ENCODE measurements at places on chromosomes 3 and 15.

GRCh38 chr15:88834211-88834812, 31.1 kb downstream of the ACAN start:
- no peak for DNase-seq

- no peak for DNase-seq
Observed at GRCh38 chr3:55827786-55828185, 340.7 kb upstream of the WNT5A start.

DNA sequence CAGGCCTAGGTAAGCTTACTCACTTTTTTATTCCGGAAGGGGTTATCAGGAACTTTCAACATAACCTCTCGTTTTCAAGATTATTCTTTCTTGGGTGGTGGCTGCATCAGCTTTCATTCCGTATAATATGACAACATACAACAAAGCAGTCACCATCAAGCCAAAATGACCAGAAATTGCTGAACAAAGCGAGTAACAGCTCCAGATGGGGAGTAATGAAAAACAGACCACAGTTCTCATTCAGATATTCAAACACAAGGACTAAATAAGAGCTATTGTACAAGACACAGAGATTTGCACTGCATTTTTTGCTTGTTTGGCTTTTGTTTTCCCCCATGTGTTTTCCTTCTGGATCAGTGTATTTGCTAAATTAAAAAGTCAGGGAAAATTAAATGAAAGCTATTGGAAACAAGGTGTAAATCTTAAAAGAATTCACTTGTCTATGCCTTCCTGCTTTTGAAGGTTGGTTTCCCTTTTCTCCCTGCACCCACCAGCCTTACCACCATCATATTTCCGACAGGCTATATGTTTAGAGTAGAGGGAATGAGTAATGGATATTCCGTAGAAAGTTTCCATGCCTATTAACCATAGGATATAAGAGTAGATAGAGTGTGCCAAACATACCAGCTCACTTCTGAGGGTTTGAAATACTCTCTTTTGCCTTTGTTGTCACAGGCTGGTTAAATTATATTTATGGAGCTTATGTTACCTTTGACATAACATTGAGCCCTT, 213.6 kb downstream of the RBMS3 start:
- no peak for DNase-seq

GRCh38 chr3:128009952-128010846, 42.0 kb upstream of the SEC61A1 start:
- DNase-seq, result no peak

- DNase-seq, result no peak
Observed at GRCh38 chr3:51343918-51344687, 41.0 kb upstream of the MANF start.

GRCh38 chr15:69478259-69478781, 25.7 kb downstream of the RPLP1 start:
- DNase-seq, result peak; percentile 49

DNA sequence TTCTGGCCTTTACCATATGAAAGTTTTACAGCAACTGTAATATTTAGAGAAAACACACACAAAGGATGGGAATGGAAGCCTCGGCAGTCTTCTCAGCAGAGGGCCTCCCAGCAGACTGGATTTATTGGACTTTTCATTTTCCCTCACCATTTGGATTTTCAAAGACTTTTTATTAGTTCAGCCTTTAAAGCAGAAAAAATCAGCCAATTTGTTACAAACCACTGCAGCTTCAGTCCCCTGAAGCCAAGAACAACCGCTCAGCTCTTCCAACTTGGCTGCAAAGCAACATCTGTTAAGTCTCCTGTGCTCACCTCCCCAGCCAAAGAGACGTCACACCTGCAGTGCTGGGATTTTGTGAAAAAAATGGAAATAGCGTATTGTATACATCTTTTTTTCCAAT, 120.8 kb downstream of the GMPS start:
- no peak for DNase-seq

- no peak for DNase-seq
Observed at GRCh38 chr3:137039570-137039969, 81.8 kb downstream of the IL20RB start.

DNA sequence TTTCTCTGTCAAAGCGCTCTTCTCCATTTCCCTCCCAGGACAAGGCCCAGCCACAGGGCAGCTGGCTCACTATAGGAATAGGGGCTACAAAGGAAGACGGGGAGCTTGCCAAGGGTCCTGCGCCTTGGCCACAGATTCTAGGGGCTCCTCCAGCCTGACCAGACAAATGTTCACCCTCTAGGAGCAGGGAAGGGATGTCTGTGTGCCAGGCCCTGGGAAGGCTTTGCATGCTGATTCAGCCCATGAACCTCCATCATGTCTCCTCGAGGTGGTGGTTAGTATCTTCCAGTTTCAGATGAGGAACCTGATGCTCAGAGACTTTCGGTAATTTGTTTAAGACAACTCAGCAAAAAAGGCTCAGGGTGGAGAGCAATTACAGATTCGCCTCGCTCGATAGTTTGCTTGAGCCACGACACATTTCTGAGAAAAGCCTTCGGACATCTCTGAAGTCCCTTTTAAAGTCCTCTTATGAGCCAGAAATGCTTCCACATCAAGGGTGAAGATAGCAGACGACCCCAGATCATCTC, 110.0 kb downstream of the XXYLT1 start:
- no peak for DNase-seq

- no peak for DNase-seq
Observed at GRCh38 chr15:40150163-40150925, 10.5 kb upstream of the BUB1B start.

GRCh38 chr15:78067328-78068228, 9.9 kb downstream of the TBC1D2B start:
- no peak for DNase-seq

DNA sequence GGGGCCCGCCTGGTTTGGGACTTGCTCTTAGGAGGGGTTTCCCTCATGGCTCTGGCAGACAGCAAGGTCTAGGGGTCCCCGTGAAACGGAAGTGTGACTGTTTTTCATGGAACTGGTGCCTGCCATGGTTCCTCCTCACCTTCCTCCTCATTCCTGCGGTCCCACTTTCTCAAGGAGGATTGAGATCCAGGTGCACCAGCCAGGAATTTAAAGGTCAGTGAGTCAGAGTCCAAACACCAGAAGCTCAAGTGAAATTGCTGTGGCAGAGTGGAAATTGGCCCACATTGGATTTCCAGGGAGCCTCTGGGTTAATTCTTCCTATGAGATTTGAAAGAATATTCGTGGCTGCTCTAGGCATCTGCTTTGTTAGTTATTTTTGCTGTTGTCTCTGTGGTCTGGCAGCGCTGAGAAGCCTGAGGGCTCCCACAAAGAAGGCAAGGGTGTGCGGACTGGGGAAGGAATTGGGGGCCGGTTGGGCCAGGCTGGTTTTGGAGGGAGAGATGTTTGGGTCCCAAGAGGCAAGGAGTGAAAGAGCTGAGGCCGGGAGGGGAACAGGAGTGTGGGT, 60.4 kb upstream of the TNFAIP8L3 start:
- DNase-seq, result no peak

DNA sequence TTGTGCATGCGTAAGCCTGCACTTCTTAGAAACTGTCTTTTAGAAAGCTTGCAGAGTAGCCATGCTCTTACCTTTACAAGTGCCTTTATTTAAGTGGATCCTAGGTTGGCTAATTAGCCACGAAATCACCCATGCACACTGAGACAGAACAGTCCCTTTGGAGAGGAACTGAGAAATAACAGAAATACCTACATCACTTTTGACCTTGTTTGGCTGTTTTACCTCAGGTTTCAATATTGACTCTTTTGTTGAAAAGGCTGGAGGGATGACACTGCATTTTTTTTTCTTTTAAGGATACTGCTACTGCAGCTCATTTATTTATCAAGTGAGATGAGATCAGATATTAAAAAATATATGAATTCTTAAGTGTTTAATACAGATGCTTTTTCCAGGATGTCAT, 155.6 kb upstream of the GOLIM4 start:
- no peak for DNase-seq

DNA sequence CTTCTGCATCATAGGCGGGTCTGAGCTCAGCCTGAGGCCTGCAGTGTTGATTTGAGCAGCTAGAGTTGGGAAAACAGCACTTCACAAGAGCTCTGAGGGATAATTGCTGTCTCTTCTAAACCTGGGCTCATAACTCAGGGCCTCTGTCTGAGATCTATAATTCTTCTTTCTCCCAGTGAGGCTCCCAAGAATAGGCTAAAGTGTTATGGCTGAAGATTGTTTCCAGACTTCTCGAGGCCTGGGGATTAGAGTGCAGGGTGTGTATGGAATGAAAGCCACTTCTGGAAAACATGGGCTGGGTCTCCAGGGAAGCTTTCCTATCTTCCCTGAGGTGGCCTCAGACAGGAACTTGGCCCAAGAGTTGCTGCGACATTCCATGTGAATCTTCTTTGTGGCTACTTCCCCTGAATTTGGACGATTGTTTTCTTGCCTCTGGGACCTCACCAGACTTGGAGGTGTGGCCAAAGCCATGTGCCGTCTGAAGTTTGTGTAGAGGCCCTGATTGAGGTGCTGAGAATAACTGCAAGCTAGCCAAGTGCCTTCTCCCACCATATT, 26.5 kb downstream of the MTMR14 start:
- no peak for DNase-seq

DNA sequence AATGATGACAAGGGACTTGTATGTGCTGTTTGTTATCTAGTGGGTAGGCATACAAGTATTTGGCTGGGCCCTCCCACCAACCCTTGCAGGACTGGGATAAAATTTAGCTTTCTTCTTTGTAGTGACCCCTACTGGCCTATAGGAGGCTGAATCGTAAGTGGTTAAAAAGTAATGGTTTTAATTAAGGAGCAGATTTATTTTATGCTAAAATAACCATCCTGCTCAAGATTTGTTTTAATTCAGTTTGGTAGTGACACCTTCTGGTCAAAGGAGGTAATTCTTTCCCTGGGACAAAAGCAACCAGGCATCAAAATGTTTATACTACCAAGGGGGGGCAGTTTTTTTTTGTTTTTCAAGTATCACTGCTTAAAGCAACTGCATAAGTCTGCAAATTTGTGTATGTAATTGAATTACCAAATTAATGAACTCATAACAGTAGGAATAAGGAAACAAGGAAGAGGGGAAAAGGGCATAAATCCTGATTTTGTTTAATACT, 70.7 kb downstream of the TOP2B start:
- DNase-seq, result no peak

GRCh38 chr15:89072277-89072869, 15.9 kb upstream of the ABHD2 start:
- no peak for DNase-seq

GRCh38 chr3:76500746-76501275, 539.1 kb upstream of the ROBO2 start:
- no peak for DNase-seq

DNA sequence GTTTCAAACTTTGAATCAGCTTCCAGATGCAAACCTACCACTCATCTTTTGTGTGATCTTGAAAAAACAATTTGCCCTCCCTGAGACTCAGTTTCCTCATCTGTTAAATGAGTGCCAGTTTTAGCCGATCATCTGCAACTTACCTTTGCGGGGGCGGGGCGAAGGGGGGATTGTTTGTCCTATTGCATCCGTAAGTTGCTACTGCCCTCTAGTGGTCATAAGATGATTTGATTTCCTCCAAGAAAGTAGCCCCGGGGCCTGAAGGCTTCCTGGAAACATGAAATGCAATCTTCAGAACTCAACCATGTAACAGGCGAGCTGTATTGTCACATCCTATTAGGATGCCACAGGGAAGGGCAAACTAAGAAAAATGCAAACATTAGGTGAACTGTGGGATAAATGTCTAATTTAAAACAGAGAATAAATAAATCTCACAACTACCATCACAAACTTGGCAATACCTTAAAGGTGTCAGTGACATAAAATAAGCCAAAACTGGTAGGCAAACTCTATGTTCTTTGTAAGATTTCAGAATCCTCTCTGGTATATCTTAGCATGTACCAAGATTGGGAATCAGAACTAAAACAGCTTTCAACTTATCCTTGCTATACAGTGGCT, 63.5 kb upstream of the CLDN18 start:
- no peak for DNase-seq

- no peak for DNase-seq
Observed at GRCh38 chr3:22308871-22309270, 557.9 kb upstream of the ZNF385D start.

GRCh38 chr3:178802259-178802658, 266.0 kb downstream of the KCNMB2 start:
- DNase-seq, result no peak

DNA sequence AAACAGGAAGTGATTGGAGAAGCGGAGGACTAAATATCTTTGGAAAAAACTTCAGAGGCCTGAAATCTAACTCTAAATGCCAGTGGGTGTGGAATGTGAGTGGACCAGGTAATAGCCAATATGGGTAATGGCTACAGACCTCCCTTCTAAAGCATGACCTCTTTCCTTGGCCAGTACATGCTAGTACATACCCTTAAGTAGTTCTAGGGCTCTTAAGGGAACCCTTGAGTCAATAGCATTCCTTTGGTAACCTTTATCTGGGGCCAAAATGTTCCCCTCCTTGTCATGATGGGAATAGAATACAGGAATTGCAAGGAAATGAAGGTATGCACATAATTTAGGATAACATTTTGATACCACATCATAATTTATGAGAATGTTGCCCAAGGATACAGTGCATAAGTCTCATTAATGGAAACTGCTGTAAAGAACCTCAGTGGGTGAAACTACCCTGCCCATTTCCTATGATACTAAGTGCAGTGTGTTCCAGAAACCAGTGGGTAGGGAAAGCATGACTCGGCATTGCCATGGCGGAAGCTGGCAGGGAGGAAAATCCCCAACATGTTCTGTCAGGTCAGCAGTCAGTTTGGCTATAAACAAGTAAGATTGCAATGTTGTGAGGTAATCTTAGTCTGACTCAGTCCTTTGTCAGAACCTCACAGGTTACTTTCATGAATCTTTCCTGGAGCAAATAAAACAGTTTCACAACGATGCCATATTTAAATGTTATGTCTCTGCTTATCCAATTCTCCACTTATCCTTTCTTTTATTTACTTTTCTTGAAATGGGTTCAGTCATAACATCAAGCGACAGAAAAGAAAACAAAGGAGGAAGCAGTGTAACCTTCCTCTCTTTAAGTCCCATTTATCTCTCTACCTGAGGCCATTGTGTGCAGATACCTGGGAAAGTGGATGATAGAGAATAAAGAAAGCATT, 23.5 kb upstream of the RAP2B start:
- no peak for DNase-seq

DNA sequence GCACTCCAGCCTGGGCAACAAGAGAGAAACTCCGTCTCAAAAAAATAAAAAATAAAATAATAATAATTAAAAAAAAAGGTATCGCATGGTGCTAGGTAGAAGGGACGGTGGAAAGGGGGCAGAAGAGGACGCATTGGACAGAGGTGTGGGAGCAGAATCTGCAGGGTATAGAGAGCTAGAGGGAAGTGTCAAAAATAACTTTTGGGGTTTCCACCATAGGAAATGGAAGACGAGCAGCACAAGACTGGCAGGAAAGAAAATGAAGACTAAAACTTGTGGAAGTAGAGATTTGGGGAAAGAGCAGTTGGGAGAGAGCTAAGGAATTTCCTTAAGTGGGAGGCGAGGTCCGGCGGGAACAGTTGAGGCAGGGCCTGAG, 585 bp upstream of the MKRN2 start:
- DNase-seq, result no peak

DNA sequence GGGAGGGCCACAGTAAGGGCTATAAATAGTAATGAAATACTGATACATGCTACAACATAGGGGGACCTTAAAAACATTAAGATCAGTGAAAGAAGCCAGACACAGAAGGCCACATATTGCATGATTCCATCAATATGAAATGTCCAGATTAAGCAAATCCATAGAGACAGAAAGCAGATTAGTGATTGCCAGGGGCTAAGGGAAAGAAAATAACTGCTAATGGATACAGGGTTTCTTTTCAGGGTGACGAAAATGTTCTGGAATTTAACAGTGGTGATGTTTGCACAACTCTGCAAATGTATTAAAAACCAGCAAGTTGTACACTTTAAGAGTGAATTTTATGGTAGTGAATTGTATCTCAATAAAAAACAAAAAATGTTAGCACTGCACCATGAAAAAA, 37.0 kb downstream of the PIK3R4 start:
- no peak for DNase-seq
